ENCODE measurements at places on chromosomes 2 and 18.

GRCh38 chr2:112995346-112995920 is 9.8 kb upstream of the IL36A start:
- DNase-seq = no peak

GRCh38 chr2:221676566-221677172 is 104.6 kb upstream of the EPHA4 start:
- DNase-seq = no peak

- DNase-seq = no peak
Observed at GRCh38 chr18:76546088-76546435, 51.0 kb upstream of the ZNF516 start.

- no peak for DNase-seq
Observed at GRCh38 chr2:71637736-71638135, 184.4 kb downstream of the DYSF start.

DNA sequence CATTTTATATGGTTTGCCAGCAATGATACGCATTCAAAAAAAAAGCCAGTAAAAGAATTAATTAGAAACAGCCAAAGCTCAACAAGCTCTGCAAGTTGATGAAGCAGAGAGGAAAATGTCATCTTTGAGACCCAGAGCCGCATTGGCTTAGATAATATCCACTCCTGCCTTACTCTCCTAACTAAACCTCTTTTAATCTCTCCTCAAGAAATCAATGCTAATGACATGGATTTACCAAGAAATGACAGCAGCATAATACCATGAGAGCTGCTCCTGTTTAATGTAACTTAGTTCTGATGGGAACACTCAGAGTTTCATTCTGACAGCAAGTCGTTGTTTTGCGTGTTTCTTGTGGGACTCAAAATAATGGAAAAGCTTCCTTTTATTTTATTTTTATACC is 1099.4 kb upstream of the PIK3C3 start:
- DNase-seq = no peak

DNA sequence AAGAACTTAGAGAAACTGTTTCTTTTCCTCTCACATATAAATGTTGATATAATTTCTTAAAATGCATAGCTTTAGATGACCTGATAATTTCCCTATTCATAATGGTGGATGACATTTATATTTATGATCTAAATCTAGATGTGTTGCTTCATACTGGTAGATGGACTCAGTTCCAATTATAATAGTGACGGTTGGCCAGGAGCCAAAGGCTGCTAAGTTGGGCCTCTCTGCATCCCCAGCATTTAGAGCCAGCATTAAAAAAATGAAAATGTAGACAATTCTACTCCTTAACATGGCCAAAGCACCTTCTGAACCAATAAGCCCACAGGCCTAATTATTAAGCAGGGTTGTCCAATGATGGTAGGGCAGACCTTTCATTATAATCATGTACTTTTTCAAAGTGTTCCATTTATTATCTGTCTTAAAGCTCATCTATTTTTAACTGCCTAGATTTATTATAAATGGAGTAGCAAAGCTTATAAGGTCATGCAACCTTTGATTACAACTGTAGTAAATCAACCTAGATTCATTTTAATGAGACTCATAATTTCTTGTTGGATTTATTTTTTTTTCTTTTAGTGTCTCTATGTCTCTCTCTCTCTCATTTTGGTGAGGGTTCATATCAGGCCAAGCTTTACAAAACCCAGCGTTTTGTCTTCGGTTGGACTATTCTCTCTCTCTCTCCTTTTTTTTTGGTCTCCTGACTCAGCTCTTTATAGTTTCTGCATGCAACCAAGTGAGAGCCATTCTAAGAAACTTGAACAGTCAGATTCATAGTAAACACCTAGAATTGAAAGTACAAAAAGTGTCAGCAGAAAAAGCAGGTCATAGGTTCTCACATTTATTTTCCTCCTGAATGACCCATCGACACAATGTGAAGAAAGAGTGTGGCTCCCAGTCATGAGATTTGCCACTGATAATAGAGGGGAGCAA is 2016.1 kb upstream of the PIK3C3 start:
- DNase-seq = no peak

DNA sequence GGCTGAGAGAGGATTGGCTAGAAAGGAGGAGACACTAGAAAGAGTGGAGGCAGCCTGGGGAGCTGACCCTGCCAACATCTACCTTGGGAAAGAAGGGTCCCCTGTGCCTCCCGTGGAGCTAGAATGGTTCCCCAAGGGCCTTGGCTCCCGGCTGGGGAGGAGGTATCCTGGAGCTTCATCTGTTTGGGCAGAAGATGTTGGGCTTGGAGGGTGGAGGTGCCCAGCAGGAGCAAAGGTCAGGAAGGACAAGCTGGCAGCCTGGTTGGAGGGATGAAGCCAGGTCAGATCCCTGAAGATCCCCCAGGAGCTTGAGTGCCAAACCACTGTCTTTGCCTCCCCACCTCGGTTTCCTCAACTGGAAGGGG is 2.9 kb downstream of the ATP6V1B1 start:
- no peak for DNase-seq

DNA sequence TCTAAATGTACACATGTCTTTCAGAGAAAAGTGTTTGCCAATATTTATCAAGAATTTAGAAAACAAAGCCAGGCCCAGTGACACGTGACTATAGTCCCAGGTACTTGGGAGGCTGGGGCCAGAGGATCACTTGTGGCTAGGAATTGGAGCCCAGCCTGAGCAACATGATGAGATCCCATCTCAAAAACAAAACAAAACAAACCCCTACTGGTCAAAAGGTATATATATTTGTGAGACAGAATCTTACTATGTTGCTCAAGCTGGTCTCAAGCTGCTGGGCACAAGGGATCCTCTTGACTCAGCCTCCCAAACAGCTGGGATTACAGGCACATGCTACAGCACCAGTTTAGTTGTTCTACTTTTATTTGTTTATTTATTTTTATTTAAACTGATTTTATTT is 79.2 kb downstream of the ZDBF2 start:
- DNase-seq = no peak

- DNase-seq = no peak
Observed at GRCh38 chr2:104462731-104463130, 391.2 kb upstream of the POU3F3 start.

DNA sequence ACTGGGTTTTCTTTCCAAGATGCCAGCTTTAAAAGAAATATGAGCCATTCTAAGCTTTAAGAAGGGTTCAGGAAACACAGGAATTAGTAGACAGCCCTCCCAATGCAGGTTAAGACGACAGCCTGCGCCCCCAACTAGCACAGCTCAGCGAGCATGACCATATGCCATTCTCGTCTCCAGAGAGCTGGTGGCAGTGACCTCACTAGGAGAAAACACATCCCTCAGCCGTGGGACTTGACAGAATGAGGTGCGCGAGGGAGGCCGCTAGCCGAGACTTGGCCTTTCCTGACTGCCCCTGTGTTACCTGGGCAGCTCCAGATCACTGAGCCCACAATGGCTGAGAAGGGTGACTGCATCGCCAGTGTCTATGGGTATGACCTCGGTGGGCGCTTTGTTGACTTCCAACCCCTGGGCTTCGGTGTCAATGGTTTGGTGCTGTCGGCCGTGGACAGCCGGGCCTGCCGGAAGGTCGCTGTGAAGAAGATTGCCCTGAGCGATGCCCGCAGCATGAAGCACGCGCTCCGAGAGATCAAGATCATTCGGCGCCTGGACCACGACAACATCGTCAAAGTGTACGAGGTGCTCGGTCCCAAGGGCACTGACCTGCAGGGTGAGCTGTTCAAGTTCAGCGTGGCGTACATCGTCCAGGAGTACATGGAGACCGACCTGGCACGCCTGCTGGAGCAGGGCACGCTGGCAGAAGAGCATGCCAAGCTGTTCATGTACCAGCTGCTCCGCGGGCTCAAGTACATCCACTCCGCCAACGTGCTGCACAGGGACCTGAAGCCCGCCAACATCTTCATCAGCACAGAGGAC is 103.9 kb downstream of the MAPK4 start:
- DNase-seq = no peak

- no peak for DNase-seq
Observed at GRCh38 chr18:22168360-22168921, 948 bp upstream of the GATA6 start.

- no peak for DNase-seq
Observed at GRCh38 chr18:69840445-69840844, 107.2 kb downstream of the CD226 start.

- DNase-seq = no peak
Observed at GRCh38 chr2:147663153-147663961, 181.5 kb upstream of the ACVR2A start.

GRCh38 chr18:42821492-42821891 is 294.0 kb downstream of the RIT2 start:
- DNase-seq = no peak

- no peak for DNase-seq
Observed at GRCh38 chr2:169452080-169452479, 27.2 kb upstream of the BBS5 start.

DNA sequence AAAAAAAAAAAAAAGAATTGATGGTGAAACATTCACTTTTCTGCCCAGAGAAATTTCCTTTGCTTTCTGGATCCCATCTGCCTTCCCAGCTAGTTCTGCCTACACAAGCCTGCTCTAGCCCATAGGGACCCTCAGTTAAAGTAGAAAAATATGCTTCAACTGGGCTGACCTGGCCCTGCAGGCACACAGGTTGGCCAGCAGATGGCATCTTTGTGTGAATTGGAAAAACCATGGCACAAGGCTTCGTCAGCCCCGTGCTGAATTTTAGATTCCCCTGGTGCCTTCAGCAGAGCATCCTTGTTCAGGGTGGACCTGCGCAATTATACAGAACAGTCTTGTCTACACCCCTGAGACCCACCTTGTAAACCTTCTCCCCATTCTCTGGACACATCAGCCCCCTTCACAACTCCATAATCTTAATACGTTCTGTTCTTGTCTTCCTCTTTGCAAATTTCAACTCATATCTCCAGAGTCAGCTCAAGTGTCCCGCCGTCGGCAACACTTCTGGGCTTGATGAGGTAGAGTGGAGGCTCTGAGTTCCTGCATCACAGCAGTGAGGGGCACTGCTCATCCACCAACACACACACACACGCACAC is 114.5 kb downstream of the INSIG2 start:
- DNase-seq = peak; percentile 7

- no peak for DNase-seq
Observed at GRCh38 chr2:46666044-46666679, 186.8 kb downstream of the TMEM247 start.

DNA sequence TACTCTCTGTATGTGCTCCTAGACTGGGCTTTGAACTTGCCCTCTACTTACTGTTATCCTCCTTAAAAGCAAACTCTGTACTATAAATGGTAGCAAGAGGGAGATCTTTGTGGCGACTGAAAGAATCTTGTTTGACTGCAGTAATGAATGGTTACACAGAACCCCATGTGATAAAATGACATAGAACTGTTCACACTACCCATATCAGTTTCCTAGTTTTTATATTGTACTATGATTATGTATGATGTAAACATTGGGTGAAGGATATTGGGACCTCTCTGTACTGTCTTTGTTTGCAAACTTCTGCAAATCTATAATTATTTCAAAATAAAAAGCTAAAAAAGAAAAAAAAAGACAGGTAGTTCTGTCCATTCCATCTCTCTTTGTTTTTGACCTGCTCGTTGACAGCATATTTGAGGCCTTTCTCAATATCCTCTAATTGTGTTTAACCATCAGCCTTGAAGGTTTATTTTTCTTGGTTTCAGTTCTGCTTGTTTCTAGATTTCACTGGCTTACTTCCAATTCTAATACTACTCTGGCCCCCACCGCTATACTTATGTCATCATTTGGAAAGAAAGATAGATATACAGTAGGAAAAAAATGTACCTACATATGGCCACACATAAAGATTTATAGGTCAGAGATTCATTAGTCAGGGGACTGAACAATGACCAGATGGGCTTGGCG is 79.2 kb upstream of the MYO3B start:
- no peak for DNase-seq

- DNase-seq = no peak
Observed at GRCh38 chr18:23172591-23173380, 37.5 kb downstream of the CABLES1 start.

DNA sequence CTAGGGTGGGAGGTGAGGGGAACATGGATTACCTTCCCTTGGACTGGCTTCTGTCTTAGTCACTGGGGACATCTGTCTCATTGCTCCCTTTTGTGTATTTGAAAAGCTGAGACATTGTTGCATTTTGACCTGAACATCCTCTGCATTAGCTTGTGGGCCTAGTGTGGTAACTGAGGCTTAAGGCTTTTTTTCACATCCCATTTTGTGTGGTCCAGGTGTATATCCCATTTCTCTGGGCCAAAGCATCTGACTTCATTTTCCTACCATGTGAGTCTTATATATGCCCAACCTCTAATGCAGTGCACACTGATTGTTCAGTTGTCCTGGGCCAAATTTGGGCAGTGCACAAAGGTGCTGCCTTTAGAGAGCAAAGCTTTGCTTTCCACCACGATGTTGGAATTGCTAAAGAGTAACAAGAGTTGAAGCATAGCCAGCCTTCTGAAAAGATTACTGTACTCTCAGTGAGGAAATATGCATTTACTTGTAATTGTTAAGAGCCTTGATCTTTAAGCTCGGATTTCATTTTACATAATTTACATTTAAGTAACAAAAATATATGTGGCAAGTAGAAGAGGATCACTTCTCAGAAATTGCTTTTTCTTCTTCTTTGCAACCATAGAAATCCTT is 13.3 kb downstream of the PRKCE start:
- no peak for DNase-seq

Data from activated CD8-positive, alpha-beta memory T cell treated with anti-CD3 and anti-CD28 coated beads for 4 hours (primary cell).